ENCODE measurements at places on chromosomes 12 and 14.

GRCh38 chr14:91327661-91328312, 83.3 kb upstream of the GPR68 start:
- DNase-seq = no peak

DNA sequence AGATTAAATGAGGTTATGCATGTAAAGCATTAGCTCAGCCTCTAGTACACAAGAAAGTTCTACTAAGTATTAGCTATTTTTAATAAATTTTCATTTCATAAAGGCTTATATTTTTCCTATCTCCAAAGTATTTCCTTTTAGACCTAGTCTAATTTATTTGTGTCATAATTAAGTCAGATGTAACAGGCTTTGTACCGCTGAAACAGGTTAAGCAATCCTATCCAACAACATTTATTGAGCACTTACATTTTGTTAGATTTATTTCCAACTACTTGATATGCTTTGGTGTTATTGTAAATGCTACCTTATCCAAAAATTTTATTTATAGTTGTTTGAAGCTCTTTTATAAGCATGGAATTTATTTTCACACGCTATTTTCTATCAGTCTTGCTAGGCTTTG, 1.8 kb upstream of the PARP2 start:
- DNase-seq = no peak

GRCh38 chr12:4939418-4940023, 29.8 kb downstream of the KCNA1 start:
- no peak for DNase-seq

DNA sequence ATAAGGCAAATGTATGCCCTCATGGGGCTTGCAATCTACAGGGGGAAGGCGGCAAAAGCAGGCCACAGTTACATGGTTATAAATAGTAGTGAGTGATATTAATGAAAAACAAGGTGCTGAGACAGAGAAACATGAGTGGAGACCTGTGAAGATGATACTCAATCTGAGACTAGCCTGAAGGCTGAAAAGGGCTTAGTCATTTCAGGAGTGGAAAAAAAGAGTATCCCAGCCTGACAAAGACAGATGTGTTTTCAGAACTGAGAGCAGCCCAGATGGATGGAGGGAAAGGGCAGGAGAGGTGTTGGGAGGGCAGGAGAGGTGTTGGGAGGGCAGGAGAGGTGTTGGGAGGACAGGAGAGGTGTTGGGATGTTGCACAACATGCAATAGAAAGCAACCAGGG, 181.9 kb downstream of the C12orf42 start:
- DNase-seq = no peak

DNA sequence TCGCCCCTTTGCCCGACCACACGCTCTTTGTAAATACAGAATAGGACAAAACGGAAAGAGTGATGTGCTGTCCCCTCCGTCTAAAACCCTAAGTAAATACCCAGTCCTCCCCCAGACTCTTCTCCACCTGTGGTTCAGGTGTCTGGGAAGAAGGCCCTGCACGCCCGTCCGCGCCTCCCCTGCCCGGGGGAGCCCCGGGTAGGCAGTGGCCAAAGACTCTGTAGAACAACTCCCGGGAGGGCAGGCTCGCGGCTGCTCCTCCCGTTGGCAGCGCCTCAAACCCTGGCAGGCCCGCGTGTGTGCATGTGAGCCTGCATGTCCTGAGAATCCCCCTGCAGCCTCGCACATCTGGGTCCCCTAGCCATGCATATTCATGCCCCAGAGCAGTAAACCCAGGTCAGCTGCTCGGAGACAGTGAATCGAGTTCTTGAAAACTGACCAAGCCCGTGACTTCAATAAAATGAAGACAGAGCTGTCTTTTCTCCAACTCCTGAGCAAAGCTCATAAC, 165.8 kb downstream of the MON2 start:
- peak; percentile 55 for DNase-seq

- DNase-seq = no peak
These were observed 59.1 kb upstream of the AMN start for GRCh38 chr14:102863381-102863780.

- DNase-seq = peak; percentile 80
These were observed 37.3 kb upstream of the ADGRD1 start for GRCh38 chr12:130916241-130916911.

- DNase-seq = no peak
These were observed 37.6 kb upstream of the SMOC1 start for GRCh38 chr14:69841656-69842055.

- no peak for DNase-seq
These were observed 4.6 kb downstream of the NUDT14 start for GRCh38 chr14:105176513-105176912.

GRCh38 chr12:6768990-6769389, 2.8 kb downstream of the PTMS start:
- no peak for DNase-seq

DNA sequence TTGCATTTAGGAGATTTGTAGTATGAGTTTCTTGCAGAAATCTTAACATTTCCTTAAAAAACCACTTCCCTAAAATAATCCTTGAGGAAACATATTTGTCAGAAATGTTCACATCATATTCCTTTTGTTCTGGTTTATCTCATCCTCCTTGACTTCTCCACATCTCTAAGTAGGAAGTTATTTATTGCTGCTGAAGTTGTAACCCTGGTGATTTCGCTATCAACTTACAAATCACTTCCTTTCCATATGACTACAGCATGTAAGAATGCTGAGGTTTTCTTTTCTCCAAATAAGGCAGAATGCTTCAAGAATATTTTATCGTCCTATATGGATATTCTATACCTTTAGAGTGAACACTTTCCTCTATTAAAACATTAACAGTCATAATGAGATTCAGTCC, 751.7 kb downstream of the NRXN3 start:
- DNase-seq = no peak

- peak; percentile 31 for DNase-seq
These were observed 347.9 kb downstream of the BCAT1 start for GRCh38 chr12:24600996-24601395.

DNA sequence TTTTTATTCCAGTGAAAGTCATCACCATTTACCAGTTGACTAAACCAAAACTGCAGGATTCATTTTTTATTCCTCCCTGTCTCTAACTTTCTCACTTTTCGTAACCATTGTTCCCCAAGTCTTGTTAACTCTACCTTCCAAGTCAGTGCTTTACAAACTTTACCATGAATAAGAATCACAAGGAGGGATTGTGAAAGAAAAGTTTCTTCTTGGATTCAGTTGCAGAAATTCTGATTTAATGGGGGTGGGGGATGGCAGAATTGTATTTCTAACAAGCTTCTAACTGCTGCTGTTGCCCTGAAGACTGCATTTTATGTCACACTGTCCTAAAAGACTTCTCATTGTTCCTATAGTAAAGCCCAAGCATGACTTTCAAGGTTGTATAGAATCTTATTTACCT, 5.0 kb upstream of the RAB21 start:
- no peak for DNase-seq

- no peak for DNase-seq
These were observed 1.7 kb downstream of the TIGAR start for GRCh38 chr12:4322726-4323125.

DNA sequence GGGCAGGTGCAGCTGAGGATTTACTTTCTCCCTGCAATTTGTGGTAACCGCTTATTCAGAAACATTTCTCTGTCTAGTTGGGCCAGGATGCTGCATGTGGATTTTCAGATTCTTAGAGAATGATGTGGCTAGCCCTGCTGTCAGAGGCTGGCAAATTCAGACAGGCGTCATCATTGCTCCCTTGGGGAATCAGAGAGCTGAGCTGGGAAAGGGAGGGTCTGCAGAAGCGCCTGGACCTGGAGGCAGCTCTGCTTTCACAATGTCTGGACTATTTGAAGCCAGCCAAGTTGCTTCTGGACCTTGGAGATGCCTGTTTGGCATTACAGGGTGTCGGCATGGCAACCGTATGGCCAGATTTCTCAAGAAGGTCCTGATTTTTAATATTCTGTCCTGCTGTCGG, 3.4 kb downstream of the GALNT16 start:
- no peak for DNase-seq

DNA sequence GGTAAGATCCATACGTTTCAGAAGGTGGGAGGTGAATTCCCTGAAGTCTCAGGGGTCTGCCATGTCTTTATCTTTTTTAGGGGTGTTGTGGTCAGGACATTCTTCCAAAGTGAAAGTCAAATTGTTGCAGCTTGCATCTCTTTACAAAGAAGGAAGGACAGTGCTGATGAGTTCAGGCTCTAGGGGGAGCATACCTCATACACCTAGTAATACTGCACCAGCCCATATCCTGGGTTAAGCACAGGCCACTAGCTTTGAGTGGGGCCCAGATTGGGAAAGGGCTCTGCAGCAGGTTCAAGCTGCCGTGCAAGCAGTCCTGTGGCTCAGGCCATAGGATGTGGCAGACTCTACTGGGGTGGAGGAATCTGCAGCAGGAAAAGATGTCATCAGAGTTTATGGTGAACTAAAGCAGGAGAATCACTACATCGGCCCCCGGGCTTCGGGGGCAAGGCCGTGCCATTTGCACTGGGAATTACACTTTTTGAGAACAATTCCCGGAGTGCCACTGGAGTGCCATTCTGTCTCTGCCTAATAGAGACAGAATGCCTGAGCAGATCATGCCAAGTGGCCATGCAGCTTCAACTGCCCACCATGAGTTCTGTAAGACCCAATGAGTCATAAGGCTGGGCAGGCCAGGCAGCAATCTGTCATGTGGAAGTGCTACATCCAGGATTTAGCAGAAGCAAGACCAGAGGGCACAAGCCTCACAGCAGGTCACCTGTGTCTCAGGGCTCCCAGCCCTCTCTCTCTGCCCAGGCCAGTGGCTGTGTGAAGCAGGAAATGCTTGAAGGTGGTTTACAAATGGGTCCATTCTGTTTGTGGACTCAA, 32.3 kb downstream of the DIO3 start:
- DNase-seq = no peak

DNA sequence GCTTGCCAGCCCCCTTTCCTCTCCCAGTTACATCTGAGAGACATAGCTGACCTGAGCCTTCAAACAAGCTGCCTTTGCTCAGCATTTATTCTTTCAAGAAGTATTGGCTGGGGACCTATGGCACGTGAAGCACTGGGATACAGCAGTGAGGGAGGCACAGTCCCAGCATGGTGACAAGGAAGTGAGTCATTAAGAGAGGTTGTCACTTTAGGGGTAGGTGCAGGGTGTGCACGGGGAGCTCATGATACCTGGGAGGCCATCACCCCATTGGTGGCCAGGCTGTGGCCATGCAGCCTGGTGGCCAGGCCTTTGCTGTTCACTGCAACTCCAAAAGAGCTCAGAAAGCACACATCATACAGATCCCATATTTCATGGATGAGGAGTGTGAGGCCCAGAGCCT, 5.7 kb upstream of the KRT75 start:
- no peak for DNase-seq

DNA sequence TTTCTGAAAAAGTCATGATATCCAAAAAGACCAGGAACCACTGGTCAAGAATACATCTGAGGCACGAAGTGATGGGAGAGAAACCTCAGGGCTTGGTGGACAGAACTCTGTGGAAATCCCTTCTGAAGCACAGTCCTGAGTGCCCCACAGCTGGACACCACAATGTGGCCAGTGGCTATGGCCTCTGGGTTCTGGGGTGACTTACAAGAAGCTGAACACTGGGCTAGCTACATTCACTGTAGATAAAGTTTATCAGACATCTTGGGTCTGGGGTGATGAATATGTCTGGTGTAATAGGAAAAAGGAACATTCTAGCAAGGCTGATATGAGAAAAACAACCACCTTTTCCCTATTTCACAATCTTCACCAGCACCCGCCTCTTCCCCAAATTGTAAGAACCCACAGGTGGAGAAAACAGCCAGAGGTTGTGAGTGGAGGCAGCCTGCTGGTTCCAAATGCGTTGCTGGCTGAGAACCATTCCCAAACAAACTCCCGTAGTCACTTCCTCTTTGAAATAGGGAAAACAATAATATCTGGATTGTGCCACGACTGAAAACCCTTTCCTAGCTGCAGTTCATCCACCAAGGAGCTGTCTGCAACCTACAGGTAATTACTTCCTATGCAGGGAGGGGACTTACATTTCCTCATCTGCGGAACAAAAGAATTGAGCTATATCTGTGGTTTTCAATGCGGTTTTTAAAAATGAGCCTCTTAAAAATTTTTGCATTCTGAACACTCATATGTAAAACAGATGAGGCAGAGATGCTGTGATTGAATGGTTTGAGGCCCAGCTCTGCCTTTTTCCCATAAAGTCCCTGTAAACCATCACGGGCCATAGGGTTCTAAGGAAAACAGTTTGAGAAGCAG, 193.6 kb downstream of the SLC41A2 start:
- peak; percentile 56 for DNase-seq

DNA sequence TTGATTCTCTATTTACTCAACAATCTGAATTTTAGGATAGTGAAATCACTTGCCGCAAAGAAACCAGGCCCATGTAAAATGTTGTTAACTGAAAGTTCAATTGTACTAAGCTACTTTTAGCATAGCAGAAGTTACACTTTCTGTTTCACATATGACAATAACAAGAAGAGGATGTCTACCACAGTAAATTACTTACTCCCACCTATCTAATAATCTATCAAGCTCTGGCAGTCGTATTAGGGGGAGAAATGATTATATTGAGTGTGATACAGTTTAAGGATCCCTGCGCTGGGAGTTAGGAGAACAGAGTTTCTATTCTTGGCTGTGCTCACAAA, 66.5 kb upstream of the CAND1 start:
- DNase-seq = no peak

DNA sequence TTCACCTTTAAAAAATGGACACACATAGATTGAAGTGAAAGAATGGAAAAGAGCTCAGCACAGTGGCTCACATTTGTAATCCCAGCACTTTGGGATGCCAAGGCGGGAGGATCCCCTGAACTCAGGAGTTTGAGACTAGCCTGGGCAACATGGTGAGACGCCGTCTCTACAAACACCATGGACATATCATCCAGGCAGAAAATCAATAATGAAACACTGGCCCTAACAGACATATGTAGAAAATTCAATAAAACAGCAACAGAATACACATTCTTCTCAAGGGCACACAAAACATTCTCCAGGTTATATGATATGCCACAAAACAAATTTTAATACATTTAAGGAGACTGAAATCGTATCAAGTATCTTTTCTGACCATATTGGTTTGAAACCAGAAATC, 7.4 kb downstream of the WASHC3 start:
- no peak for DNase-seq

DNA sequence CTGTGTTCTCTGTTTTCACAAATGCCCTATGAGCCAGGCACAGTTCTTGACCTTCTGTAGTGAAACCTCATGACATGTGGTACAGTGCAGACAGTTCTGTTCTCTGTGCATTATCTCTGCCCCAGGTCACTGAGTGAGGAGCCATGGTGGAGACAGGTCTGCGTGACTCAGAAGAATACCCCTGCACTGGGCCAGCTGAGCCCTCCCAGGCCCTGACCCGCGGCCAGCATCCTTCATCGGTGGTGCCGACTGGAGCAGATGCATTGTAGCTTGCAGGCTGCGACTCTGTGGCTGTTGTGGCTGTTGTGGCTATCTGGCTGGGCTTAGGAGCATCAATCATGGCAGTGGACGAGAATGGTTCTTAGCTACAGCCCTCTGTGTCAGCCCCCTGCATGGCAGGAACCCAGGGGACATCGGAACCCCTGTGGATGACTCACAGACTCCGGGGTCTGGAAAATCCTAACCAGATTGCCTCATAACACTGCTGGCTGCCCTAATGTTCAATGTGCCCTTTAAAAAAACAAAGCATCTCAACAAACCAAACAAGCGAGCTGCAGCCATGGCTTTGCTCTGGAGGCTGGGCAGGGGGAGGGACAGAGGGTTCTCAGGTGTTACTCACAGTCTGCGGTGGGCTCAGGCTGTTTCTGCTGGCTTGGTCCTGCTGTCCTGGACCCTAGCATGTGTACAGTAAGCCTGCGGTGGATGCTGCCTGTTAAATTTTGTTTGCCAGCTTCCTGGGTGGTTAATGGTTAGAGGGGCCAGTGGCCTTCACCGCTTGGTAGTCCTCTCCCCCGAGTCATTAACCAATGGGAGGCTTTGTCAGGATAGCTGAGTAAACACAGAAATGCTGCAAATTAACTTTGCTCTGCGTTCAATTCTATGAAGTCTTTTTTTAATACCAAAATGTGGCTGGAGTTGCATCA, at the start of gene SERPINA6:
TSS of gene SERPINA6 (minus strand) at position 689 of the 923 bp plus-strand sequence. CDS start 8,688 bp downstream, outside the sequence.
- no peak for DNase-seq
